ENCODE measurements at places on chromosomes 6 and 20.

GRCh38 chr6:63567966-63568365 is 4.3 kb upstream of the LOC128125822 start:
- no peak for DNase-seq

DNA sequence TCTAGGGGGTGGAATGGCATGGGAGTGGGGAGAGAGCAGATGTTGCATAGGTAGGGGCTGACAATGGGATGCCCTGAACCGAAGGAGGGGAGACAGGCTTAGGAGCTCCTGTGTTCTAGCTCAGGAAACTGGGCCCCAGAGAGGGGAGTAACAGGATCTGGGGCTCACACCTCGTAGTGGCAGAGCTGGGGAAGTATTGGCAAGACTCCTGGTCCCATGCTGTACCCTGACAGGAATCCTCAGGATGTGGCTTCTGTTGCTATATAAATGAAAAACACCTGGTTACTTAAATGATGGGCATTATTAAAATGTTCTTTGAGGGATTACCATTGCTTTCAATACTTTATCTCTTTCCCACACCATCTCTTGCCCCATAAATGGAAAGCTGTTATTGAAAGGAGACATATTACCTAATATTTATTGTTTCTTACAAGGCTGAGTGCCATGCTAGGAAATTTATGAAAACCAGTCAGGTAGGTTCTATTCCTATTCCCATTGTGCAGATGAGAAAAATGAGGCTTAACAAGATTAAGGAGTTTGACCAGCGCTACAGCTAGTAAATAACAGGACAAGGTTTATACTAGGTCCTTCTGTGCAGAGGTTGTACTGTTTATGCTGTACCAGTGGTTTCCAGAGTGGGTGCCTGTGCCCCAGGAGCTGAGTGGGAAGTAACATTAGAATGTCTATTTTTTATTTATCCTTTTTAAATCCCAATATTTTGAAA is 35.3 kb upstream of the TCP11 start:
- no peak for DNase-seq

- no peak for DNase-seq
Observed at GRCh38 chr6:149264629-149265028, 52.9 kb upstream of the TAB2 start.

DNA sequence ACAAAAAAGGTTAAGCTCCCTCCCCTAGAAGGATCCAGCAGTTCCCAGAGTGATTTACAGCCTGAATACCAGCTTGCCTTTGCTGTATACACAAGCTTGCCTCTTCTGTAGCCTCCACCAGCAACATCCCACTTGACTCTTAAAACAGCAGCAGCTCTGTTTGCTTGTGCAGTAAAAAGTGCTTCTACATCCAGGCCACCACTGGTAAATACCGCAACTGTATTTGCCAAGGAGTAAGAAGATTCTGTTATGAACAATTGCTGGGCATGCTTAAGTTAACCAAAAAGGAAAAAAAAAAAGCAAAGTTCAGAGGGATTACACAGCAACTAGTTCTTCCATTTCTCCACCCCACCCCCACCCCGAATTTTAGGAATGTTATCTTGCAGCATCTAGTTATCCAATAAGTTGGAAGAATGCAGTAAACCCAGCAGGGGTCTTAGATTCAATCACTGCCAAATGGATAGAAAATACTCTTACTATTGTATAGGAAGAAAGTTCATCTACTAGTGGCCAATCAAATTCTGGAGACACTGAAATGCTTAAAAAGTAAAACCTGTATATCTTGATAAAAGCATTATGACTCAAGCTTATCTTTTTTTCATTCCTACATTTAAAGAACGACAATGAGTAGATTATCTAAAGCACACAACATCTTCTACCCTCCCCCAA is 4.8 kb downstream of the SALL4 start:
- no peak for DNase-seq

DNA sequence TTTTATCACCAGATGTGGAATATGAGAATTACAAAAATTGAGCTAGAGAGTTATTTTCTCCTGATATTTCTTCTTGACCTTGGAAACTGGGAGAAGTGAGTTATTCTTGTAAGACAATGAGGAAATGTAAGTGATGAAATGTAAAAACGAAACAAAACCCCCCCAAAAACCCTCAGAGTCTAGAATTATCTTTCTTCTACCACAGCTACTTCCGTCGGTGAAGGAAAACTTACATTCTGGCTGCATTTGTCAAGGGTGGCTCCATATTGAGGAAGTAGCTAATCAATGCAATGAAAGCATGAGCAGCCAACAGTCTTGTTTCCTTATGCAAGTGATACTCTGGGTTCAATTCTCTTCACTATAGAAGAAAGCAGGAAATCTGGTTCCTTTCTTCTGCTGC is 661.7 kb upstream of the CITED2 start:
- DNase-seq = no peak
